ENCODE measurements at places on chromosomes 12 and 14.

DNA sequence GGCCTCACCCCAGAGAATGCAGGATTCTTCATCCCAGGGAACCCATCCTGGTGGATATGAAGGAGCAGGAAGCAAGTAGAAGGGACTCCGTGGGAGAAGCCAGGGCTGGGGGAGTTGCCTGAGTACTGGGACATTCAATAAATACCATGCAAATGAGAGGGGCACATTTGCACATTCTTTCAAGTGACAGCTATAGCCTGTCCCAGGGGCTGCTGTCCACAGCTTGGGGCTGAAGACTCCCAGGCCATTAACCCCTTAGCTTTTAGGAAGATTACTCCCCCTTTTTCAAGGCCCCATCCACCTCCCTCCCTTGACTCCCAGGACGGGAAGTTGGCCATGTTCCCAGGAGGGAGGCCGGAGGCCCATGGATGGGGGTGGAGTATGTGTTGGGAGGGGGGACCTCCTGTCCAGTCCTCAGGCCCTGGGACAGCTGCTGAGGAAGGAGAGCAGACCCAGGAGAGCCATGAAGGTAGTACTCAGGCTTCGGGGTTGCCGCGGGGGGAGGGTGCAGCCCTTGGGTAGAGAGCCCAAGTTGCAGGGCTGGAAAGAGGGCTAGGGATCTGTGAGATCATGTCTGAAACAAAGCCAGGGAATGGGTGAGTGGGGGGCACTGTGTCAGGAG, 974 bp upstream of the TNS2 start:
- DNase-seq = no peak

GRCh38 chr14:61491224-61491623, 169.8 kb downstream of the PRKCH start:
- no peak for DNase-seq

GRCh38 chr14:91115986-91116770, 2.3 kb downstream of the DGLUCY start:
- DNase-seq = no peak

DNA sequence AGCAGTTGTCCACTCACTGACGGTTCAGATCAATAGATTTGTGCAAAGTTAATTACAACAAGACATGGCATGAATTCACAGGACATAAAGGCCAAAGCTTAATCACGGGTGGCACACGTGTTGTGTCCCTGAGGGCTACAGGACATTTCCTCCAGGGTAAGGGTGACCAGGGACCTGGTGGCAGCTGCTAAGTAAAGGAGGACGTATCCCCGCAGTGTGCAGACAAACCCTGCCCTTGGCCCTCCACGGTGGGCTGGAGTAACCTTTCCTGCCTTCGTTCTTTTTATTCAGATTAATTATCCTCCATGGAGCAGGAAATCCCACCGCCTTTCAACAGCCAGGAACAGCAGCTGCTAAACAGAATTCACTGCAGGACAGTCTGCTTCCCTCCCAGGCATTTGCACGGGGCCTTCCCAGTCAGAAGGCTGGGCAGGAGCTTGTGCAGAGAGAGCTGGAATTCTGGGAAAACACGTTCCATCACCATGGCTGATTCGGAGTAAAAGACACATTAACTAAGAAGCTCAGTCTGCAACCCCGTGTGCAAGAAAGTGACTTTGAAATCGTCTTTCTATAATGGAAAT, 289.9 kb upstream of the SFSWAP start:
- no peak for DNase-seq

GRCh38 chr12:56768424-56768823, 5.3 kb downstream of the HSD17B6 start:
- DNase-seq = no peak
